ENCODE measurements at places on chromosomes 6 and 20.

GRCh38 chr20:32432277-32432676 is 74.1 kb downstream of the ASXL1 start:
- DNase-seq: no peak

- no peak for DNase-seq
Measured at GRCh38 chr6:106895703-106896040, 78.9 kb downstream of the CD24 start.

GRCh38 chr6:163946437-163946836 is 531.9 kb downstream of the QKI start:
- no peak for DNase-seq

- DNase-seq: no peak
Measured at GRCh38 chr6:107369493-107369892, 89.9 kb downstream of the PDSS2 start.

DNA sequence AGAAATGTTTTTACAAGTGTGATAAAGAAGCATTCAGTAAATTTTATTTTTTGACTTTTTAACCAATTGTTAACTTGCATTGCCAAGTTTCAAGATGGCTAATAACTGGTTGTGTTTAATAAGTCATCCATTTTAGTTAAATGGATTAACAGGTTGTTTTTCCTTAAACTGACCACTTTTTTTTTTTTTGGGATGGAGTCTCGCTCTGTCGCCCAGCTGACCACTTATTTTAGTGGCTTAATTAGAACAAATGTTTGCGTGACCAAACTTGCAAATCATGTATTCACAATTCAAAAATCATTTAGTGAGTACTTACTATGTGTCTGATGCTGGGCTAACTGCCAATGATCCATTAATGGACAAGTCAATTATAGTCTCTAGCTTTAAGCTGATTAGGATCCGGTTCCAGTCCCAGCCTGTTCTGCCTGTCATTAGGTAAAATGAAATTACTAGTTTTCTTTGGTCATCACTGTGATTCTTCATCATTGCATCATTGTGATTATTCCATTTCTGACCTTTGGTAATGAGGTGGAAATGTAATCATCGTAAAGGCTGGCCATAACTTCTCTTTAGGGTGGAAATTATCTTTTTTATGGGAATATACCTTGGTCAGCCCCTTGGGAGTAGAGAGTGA is 729.2 kb upstream of the MARCKS start:
- DNase-seq: no peak

- no peak for DNase-seq
Measured at GRCh38 chr20:50512323-50512722, 2.1 kb downstream of the PTPN1 start.

DNA sequence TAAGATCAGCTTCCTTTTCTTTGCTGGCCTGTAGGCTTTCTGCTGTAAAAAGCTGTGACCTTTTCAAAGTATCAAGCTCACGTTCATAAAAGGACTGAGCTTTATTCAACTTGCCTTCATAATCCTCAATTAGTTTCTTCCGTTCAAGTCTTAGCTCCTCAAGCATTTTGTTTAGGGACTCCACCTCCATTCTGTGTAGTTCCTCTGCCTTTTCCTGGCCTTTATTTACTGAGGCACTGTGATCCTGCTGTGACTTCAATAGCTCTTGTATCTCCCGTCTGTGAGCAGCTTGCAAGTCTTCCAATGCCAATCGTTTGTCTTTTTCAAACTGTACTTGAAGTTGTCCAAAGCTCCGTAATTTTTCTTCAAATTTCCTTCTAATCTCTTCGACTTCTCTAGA is 54.4 kb downstream of the FAM184A start:
- no peak for DNase-seq

- DNase-seq: no peak
Measured at GRCh38 chr6:85192186-85192585, 257.7 kb upstream of the NT5E start.

GRCh38 chr20:6311841-6312655 is 189.2 kb upstream of the FERMT1 start:
- DNase-seq: no peak

GRCh38 chr6:105458551-105458950 is 55.7 kb upstream of the PREP start:
- no peak for DNase-seq

DNA sequence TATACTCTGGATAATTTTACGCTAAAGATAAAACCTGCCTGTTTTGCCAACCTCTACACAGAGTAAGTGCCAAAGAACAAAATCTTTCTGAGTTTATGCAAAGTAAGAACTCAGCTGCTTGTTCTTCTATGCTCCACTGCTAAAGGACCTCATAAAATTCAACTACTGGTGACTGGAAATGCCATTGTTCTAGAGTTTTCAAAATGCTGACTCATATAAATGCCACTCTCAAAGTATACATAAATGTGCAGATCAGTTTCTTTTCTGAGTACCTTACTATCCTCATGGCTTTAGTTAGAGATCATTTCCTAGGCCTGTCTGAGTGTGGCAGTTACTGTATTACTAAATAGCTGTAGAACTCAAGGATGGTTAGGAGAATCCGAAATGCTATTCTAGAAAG is 45.6 kb downstream of the LYRM4 start:
- no peak for DNase-seq

- no peak for DNase-seq
Measured at GRCh38 chr6:78302411-78302810, 564.9 kb upstream of the IRAK1BP1 start.

DNA sequence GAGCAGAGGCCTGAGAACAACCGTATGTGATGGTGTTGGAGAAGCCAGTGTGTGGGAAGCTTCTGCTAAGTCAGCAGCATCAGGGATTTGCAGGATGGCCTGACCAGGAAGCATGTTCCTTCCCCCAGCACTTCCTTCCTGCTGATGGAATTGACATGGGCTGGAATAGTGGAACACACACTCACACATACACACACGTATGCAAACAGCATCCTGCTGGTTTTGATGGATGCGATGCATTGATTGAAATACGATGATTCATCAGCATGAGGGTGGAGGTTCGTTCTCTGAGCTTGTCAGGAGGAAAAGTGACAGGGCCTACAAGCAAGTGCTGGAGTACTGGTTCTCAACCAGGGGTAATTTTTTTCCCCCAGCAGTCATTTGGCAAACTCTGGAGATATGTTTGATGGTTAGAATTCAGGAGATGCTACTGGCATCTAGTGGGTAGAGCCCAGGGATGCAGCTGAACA is 229.1 kb downstream of the NFATC2 start:
- DNase-seq: no peak

- no peak for DNase-seq
Measured at GRCh38 chr20:36339646-36340592, 33.8 kb downstream of the DLGAP4 start.

- no peak for DNase-seq
Measured at GRCh38 chr6:55882718-55883569, 7.6 kb upstream of the BMP5 start.

- no peak for DNase-seq
Measured at GRCh38 chr6:159996087-159996622, 27.3 kb downstream of the IGF2R start.

DNA sequence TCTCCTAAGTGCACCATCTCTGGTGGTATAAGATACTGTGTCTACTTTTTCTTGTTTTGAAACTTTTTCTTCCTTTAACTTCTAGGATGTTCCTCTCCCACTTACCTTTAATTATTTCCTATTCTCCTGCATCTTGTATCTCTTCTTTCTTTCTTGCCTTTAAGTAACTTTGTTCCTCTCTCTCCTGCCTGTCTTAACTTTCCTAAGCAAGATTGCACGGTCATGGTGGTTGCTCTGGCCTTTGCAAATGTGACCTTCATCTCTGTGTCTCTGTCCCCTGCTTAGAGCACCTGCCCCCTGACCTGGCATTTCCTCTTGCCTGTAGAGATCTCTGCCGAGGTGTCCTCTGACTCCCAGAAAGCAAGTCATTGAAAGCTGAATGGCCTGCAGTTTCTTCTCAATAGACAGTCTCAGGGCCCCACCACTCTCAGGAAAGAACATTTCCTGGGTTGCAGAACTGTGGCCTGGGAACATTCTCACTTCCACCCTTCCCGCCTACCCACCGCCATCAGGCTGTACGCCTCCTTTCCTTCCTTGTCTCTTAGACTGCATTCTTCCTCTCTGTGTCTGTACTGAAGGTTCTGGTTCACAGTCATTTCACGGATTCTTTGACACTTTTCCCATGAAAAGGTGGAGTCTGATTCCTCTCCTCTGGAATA is 12.8 kb downstream of the ZDHHC14 start:
- DNase-seq: no peak

DNA sequence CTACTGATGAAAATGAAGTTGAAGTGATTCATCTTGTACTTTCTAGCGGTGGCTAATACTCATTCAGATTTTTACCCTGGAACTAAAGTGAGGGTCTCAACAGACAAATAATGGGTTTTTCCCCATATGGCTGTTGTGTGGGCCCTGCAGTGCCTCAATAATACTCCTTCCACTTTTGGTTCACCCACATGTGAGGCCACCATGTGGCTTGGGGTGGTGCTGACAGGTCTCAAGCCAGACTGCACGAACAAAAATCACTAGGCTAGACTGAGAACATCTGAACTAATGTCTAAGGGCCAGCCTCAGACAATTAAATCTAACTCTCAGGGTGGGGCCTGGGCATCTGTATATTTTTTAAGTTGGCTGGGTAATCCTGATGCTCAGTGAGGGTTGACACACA is 7.9 kb upstream of the COL12A1 start:
- DNase-seq: no peak

DNA sequence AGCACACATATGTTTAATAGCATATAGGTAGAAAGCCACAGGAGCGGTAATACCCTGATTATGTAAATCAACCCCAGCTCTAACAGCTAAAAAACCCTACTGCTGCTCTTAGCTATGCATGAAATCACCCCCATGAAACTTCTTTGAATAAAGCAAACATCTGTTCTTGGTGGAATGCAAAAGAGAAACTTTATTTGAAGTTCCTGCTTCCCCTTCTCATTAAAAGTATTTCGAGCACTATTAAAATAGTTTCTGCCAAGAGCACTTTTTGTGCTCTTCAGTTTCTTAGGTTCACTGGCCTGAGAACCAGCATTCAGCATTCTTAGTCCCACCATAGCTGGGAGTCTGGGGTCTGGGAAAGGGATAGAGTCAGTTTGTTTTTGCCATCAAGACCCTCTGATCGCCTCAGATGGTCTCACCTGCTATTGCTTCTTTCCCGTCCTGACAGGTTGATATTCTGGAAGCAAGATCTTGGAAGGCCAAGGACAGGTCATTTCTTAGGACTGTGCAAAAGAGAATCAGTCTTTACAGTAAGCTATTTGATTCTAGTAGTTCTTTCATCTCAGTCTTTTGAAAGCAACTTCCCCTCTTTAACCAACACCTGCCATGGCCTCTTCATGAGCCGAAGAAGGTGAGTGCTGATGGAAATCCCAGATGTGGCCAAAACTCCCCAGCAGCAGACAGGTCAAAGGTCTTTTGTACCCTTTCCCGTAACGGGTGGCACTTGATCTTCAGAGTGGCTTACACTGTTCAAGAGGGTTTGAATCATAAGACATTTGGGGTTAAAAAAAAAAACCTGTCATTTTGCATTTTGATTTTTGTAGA is 76.5 kb upstream of the TMEM170B start:
- DNase-seq: no peak

GRCh38 chr20:3553663-3554062 is 82.8 kb downstream of the ATRN start:
- DNase-seq: no peak

DNA sequence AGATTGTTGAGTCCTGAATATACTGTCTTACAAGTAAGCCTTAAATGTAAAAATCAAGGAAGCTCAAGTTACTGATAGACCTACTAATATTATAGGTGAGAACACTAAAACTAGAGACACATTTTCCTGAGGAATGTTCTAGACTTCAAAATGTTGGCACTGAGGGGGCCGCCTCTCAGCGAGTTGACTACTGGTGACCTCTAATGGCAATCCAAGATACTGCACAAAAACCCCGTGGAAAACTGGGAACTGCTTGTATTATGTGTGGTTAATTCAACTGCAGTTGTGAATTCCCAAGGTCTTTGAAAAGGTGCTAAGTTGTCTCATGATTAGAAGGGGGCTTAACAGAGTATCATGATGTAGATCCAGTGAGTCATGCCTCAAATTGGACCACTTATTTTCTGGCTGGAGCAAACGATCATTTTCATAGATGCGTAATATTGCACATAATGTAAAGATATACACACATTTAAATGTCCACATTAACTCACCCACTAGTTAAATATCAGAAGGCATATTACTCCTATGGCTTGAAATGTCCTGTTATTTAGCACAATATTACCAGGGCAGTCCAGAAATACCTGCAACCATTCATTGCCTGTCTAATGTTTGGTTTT is 336.2 kb downstream of the FOXA2 start:
- no peak for DNase-seq

- no peak for DNase-seq
Measured at GRCh38 chr6:128071212-128071611, 170.4 kb upstream of the THEMIS start.

DNA sequence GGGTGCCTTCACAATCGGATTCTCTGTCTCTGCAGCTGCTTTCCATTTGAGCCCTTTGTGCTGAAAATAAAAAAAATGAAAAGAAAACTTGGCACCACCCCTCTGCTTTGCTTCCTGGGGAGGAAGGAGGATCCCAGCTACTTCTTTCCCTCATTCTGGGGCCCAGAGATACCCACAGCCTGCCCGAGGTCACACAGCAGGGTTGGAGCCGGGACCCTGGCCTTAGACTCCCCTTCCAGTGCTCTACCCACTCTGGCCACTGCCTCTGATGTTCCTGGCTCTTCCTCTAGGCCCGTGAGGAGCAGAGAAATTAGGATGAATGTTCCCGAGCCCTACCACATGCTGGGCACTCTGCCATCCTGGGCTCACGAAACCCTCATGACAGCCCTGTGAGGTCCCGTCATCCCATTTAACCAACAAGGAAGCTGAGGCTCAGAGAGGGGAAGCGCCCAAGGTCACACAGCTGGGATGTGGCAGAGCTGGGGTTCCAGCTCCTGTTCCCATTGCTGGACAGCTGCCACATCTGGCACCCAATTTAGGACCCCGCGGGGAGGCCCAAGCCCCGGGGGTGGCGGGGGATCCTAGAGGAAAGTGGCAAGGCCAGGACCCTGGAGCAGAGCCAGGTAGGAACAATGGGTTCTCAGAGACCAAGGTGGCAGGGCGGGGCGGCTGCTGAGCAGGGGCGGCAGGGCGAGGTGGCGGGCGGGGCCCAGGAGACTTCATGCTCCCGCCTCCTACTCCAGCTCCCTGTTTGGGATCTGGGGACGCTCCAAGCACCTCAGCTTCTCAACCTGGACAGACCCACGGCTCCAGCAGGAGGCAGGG is 76.6 kb downstream of the CEBPB start:
- no peak for DNase-seq

- no peak for DNase-seq
Measured at GRCh38 chr6:37693079-37693478, 4.6 kb downstream of the MDGA1 start.

DNA sequence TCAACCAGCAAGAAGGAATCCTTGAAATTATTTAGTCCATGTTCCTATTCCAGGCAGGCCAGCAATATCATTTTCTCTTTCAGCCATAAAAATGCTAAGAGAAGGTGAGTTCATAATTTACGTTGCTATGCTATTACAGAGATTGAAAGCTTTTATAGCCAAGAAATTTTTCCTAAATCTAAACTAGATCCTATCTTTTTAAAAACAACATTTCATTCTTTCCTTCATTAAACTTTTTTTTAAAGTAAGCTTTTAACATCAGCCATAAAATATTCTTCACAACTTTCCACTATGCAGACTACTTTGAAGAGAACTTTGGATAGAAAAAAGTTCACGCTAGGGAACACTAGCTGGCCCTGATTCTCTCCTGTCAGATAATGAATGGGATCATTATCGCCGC is 159.8 kb downstream of the RPS12 start:
- DNase-seq: no peak

Measured in 8988T (cell line).